ENCODE measurements at places on chromosomes 13 and 19. TPM values are rescaled to one million over a fixed set of nuclear protein-coding genes. Genes with fewer than 3 reads are reported as not detected.

Gene CBLC
- total RNA-seq: 16.2 TPM

Gene CYSLTR2
- total RNA-seq: 0.47 TPM

GRCh38 chr19:30430206-30430734, 58.1 kb downstream of the ZNF536 start:
- DNase-seq: no peak

GRCh38 chr13:20222553-20222952, 9.6 kb downstream of the GJB6 start:
- DNase-seq: no peak

DNA sequence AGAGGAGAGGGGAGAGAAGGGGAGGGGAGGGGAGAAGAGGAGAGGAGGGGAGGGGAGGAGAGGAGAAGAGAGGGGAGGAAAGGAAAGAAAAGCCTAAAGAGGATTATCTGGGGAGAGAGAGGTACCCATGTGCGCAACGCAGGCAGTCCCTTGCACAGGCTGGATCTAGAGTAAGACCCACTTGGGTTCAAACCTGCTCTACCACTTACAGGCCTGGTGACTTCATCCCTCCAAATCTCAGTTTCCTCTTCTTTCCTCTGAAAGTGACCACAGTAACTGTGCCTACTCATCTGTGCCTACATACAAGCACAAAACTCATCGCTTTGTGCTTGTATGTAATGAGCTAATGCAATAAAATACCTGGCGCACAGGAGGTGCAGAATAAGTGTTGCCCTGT, 732 bp upstream of the MAP1S start:
- DNase-seq: no peak

- no peak for DNase-seq
Observed at GRCh38 chr13:37406031-37406430, 192.5 kb downstream of the POSTN start.

DNA sequence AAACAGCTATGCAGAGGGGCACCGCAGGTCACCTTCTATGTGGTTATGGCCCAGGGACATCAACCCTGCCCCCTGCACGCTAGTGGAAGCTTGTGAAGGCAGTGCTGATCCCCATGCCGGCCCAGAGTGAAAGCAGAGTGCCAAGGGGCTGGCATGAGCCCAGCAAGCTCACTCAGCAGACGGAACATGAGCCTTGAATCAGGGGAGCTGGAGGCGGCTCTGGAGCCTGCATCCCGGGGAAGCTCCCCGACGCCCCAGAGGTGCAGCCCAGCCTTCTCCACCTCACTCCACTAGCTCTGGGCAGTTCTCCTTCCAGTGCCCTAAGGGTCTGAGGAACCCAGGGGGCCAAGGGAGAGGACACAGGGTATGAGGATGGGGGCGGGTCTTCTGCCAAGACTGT, 19.0 kb upstream of the ISYNA1 start:
- DNase-seq: no peak

- no peak for DNase-seq
Observed at GRCh38 chr19:11659612-11660011, 62.3 kb downstream of the ZNF627 start.

GRCh38 chr19:39319098-39319891, 1.4 kb downstream of the LRFN1 start:
- DNase-seq: no peak

GRCh38 chr19:19776206-19777008, 43.5 kb upstream of the ZNF14 start:
- peak; percentile 97 for DNase-seq

GRCh38 chr13:67221630-67222226, 8.4 kb downstream of the PCDH9 start:
- DNase-seq: no peak

Measured in progenitor cell of endocrine pancreas (in vitro differentiated cells).